ENCODE measurements at places on chromosomes 1 and 21.

- no peak for DNase-seq
Measured at GRCh38 chr1:152497273-152497672, 13.3 kb upstream of the LCE5A start.

DNA sequence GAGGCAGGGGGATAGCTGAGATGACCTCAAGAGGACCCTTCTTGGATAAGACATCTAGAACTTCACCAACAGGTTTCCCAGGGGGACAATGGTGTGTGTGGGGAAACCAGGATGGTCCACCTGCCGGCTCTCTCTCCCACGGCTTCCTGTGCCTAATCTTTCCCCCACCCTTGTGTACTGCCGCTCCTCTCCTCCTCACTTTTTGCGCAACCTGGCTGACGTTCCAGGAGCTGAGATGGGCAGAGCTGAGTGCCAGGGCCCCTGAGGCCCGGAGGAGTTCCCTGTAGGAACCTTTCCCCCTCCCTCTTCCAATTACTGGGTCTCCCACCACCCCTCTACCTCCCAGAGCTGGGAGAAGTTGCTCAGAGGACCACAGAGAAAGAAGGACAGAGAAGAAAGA lies 6.9 kb downstream of the SLC26A9 start:
- no peak for DNase-seq

DNA sequence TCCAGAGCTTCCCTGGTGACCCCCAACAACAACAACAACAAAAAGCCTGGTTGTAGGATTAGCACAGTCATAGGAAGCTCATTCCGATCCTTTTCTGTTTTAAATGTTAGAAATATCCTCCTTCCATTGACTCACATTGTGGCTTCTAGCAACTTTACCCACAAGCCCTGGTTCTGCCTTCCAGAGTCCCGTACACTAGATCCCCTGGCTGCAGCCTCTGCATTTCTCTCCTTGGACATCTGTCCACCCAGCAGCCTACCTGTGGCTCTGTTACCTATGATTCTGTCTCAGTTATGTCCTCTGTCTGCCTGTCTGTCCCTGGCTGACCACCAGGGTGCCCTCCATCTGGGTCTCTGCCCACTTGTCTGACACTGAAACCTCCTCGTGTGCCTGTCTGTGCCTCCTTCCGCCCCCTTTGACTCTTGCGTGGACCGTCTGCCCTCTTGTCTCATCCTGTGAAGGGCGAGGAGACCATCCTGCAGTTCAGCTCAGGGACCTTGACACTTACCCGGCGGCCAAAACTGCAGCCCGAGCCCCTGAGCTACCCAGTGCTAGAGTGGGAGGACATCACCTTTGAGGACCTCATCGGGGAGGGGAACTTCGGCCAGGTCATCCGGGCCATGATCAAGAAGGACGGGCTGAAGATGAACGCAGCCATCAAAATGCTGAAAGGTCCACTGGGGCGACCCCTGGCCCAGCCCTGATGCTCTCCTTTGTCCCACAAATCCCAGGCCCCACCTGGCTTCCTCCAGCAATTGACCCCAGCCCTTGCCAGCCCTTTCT lies 16.1 kb downstream of the TIE1 start:
- peak; percentile 14 for DNase-seq

DNA sequence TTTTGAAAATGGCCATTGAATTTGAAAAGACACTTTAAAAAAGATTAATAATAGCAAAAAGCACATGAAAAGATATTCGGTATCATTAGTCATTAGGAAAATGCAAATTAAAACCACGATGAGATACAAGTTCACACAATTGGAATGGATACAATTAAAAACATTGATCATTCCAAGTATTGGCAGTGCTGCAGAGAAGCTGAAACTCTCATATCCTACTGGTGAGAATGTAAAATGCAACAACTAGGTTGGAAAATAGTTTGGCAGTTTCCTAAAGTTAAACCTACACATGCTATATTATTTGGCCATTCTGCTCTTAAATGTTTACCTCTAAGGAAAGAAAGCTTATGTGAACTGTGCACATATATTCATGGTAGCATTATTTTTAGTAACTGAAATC lies 838.7 kb upstream of the PRMT6 start:
- DNase-seq = no peak

DNA sequence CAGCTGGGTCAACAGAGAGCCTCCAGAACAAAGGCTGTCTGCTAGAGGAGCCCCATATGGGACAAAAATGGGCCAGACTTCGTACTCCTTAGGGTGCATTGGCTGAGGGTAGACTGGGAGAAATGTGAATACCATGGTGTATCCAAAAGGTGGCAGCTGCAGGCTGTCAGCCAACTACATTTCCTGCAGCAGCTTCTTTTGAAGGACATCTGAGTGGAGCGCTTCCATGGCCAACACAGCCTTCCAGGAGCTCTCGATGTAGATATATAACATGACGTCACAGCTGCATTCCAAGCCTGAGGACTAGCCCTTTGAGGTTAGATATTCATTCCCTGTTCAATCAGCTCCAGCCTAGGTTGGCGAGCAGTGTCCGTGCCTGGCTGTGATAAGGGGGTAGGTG lies 107.7 kb downstream of the MAB21L3 start:
- DNase-seq = peak; percentile 67

- no peak for DNase-seq
Measured at GRCh38 chr1:79945391-79945790, 938.9 kb upstream of the ADGRL4 start.

DNA sequence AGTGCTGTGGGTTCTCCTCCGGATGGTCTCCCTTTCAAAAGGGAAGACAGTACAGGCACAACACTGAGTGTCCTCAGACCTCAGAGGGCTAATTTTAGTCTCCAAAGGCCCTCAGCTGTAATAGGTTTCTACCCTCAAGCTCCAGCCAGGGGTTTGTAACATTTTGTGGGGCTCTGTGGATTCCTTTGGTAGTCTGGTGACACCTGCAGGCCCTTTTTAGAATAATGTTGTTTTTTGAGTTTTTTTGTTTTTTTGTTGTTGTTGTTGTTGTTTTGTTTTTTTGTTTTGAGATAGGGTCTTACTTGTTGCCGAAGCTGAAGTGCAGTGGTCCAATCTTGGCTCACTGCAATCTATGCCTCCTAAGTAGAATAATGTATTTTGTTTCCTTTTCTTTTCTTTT lies 15.0 kb upstream of the TMEM201 start:
- no peak for DNase-seq

DNA sequence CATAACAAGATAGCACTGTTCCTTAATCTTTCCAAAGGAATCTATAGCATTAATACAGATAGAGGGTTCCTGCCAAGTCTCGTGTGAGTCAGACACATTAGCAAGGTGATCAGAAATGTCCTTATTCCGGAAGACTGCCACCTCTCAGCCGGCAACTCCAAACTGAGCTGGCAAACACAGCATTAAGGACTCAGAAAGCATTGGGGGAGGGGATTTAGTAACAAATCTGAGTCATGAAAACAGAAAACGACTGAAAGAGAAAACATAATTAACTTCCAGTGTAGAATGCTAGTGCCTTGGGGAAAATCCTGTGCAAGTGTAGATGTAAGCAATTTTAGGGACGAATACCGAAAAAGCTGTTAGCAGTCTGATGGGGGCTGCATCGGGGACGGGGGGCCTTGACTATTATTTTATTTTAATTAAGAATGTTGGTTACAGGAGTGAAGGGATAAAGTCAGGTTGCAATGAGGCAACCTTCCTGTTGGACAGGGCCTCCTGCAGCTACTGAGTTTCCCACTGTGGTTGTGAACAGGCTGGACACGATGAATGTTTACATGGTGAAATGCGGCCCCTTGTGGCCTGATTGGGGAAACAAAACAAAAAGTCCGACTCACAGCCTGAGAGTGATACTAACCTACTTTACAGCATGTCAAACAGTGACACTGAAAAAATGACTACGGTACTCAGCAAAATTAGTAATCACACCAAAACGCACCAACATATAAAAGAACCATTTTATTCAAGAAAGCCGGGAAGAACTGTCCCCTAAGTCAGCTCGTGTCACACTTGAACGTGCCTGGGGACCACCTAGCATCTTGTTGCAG lies 20.7 kb downstream of the MIS18A start:
- DNase-seq = peak; percentile 57

DNA sequence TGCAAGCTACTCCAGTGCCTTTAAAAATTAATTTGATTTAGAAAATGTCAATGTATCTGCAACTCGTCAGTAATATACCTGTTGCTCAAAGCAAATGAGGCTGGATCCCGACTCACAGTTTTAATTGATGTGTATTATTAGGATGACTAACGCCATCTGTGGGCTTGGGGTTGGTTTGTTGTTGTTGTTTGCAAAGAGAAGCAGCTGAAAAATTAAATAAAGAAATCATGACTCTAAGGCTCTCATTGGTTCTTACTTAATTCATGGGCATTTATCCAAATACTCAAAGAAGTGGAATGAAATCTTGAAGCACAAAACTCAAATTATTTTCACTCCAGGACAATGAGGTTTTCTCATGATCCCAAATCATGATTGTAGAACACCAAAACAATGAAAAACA lies 46.4 kb downstream of the SEC16B start:
- DNase-seq = no peak

DNA sequence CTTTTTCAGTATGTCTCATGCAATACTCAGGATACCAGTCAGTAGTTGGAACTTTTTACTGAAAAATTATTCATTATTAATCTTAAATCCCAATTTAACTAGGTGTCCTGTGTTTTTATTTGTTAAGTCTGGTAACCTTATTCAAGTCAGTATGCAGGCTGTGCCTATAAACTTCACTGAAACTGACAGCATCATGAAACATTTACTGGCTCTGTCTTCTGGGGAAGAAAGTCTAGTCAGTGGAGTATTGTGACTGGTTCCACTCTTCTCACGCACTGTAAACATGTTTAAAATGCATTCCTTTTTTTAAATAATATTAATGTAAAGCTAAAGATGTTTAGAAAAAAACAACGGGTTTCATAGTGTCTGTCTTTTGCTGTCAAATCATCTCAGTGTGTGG lies 739.7 kb downstream of the LTN1 start:
- no peak for DNase-seq

DNA sequence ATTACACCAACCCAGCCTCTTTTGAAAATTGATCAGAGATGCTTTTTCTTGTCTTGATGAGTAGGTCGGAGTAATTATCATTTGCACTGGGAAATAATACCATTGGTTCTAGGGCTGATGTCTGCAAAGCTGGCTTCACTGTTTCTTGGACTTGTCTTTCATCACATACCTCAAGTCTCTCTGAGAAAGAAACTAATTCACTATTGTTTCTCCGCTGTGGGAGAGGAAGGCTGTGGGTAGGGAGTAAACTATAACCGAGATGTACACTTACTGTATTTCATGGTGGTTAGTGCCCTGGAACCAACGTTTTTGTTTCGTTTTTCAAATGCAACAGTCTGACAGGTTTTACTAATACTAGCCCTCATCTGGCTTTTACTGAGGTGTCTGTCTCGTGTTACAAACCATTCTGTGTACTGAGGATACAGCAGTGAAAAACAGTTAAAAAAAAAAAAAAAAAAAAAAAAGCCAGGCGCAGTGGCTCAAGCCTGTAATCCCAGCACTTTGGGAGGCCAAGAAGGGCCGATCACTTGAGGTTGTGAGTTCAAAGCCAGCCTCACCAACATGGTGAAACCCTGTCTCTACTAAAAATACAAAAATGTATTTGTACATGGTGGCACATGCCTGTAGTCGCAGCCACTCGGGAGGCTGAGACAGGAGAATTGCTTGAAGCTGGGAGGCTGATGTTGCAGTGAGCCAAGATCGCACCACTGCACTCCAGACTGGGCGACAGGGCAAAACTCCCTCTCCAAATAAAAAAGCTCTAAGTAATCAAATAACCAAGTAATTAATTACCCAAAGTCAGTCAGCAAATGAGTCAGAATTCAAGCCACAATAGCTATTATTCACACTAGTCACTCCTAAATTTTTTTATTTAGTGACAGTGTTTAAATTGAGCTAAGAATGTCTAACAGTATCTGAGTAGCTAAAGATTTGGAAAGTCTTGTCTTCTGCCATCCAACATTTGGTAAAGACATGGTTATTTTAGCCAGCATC lies 23.3 kb downstream of the TOMM20 start:
- no peak for DNase-seq

- no peak for DNase-seq
Measured at GRCh38 chr1:157134442-157134841, 3.8 kb downstream of the ETV3 start.

GRCh38 chr1:223772771-223773160 lies 60.4 kb downstream of the CAPN2 start:
- no peak for DNase-seq

DNA sequence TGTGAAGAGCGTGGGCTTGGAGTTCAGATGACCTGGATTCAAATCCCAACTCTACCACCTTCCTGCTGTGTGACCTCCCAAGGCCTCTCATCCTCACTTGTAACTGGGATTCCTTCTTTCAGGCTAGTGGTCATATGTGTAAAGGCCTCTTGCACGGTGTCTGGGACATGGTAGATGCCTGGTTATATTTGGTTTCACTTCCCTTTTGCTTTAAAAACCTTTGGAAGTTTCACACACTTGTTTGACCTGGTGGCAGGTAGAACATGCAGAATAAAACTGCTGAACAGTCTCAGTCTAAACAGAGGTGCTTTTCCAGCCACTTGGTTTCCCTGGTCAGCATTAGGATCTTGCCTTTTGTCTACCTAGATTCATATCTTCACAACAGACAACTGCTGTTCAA lies 37.0 kb upstream of the RCAN3 start:
- DNase-seq = no peak

DNA sequence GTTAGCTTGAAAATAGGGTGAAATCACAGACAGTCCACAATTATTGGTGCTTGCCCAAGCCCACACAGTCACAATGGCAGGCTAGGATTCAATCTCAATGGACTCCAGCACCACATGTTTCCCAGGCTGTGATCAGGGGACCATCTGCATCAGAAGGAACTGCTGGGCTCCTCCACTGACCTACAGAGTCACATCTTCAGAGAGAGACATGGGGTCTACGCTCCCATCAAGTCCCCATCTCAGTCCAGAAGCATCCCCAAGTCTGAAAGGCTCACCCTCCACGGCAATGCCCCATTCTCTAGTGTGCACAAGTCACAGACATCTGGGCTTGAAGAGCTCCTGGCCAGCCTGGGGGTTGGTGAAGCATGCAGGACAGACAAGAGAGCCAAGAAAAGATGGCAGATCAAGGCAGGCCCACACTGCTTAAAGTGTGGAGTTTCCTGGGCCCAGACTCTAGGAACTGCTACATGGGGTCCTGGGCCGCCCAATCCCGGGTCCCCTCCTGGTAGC lies 262.5 kb downstream of the NPHP4 start:
- no peak for DNase-seq

DNA sequence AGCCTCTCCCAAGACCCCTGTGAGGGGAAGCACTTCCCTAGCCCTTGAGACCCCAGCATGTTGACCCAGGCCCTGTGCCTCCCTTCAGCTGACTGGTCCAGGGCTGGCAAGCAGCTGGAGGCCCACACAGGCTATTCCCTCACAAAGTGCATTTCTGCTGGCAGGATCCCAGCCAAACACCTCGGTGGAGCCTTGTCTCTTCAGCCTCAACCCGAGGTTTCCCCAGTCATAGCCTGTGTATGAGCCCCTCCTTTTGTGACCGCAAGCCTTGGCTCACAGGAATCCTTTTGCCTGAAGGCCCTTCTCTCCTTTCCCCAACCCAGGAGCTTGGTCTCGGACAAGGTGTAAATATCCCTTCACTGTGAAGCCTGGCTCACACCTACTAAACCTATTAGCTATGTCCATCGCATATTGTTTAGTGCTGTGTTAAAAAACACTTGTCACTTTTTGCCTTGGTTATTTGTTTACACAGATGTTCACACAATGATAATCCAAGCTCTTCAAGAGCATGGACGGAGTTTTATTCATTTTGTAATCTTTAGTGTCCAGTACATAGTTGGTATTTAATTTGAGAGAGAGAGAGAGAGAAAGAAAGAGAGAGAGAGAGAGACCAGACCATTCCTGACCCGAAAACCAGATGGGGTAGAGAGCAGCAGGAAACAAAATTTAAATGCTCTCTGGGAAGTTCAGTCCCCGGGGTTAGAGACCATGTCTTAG lies 8.5 kb upstream of the CD247 start:
- no peak for DNase-seq
